NCI-H345 (cell line): ENCODE measurements at places on chromosomes 6 and 20.

GRCh38 chr6:161407115-161407514 is 133.3 kb upstream of the AGPAT4 start:
- DNase-seq: no peak

GRCh38 chr6:44430326-44430725 is 42.8 kb downstream of the CDC5L start:
- DNase-seq: no peak

- DNase-seq: peak; percentile 54
Observed at GRCh38 chr6:152948150-152948768, 34.6 kb downstream of the FBXO5 start.

GRCh38 chr6:140956571-140957369 is 1176.0 kb upstream of the GJE1 start:
- DNase-seq: peak; percentile 94

GRCh38 chr20:16263582-16263981 is 309.7 kb downstream of the KIF16B start:
- no peak for DNase-seq

- DNase-seq: no peak
Observed at GRCh38 chr6:15823838-15824414, 161.1 kb upstream of the DTNBP1 start.

DNA sequence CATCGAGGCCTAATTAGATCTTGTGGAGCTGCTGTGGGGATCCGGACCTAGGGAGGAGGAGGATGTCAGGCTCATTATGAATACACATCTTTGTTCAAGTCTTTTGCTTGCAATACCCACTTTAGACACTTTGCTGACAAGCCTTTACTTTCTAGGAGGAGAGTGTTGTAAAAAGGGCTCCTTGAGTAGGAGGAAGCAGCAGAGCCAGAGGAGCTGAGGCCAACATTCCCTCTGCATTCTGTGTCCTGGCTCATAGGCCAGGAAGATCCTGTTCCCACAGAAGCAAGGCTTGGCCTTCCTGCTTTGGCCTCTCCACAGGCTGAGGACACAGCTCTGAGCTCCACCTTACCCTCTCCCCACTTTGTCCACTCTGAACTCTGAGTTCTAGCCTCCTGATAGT is 67.1 kb downstream of the TPD52L1 start:
- DNase-seq: no peak

DNA sequence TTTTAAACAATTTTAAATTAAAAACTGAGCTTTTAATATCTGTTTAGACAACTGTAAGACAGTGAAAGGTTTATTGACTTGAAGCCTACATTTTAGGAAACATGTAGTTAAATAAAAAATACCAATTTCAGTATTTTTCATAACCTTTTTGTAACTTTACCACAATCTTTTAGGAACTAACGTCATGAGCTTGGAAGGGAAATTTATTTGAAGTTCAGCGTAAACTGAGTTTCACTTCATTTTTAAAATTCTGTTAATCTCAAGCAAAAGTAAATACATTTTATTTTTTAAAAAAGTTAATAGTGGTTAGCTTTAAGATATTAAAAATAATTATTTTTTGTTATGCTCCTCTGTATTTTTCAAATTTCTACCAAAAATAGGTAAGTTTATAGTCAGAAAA is 5.5 kb downstream of the CST7 start:
- DNase-seq: no peak

DNA sequence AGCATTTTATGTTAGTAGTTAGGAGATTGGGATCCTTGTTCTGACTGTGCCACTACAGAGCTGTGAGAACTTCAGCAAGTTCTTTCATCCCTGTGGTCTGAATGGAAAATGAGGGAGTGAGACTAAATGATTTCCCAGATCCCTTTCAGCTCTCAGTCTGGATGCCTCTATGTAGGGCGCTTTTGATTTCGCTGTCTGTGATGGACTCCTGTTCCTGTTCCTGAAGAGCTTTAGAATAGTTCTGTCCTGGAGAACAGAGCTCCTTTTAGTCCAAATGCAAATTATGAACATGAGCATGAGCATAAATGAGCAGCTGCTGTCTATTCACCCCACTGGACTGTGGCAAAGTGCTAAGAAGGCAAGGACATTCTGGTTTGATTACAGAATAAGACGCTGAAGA is 61.4 kb upstream of the NT5E start:
- no peak for DNase-seq

GRCh38 chr6:19382676-19383075 is 454.5 kb upstream of the ID4 start:
- peak; percentile 21 for DNase-seq

DNA sequence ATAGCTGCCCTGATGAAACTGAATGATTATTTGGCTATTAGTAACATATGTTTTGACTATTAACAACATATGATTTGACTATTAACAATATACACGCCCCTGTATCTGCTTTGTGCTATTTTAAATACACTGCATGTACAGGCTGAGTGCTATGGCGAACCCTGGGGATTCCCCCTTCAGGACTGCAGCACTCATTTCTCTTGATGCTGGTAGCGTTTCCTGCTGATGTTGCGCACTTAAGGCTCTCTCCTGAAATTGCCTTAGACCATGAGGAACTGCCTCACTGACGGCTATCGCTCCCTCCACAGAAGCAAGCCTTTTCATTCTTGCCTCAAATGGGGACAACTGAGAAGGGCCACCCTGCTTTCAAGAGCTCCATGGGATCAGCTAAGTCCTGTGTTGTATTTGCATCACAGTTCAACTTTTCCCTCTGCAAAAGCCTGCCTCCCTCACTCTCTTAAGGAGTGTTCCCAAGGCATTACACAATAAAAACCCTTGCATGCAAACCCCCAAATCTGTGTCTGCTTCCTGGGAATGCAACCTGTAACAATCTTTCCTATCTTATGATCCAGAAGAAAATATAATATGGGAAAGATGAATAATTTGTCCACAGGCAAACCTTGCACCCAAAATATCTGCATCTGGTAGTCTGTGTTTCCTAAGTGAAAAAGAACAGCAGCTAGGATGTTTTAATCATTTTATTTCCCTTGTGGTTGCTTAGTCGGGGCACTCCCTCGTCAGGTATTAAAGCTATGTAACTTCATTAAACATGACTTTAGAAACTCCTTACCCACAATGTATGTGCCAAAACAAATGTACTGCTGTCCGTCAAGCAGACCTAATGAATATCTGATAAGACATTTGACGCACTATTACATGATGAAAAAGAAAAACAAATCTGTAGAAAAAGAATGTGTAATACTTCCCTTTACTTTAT is 456.4 kb downstream of the COL12A1 start:
- no peak for DNase-seq

DNA sequence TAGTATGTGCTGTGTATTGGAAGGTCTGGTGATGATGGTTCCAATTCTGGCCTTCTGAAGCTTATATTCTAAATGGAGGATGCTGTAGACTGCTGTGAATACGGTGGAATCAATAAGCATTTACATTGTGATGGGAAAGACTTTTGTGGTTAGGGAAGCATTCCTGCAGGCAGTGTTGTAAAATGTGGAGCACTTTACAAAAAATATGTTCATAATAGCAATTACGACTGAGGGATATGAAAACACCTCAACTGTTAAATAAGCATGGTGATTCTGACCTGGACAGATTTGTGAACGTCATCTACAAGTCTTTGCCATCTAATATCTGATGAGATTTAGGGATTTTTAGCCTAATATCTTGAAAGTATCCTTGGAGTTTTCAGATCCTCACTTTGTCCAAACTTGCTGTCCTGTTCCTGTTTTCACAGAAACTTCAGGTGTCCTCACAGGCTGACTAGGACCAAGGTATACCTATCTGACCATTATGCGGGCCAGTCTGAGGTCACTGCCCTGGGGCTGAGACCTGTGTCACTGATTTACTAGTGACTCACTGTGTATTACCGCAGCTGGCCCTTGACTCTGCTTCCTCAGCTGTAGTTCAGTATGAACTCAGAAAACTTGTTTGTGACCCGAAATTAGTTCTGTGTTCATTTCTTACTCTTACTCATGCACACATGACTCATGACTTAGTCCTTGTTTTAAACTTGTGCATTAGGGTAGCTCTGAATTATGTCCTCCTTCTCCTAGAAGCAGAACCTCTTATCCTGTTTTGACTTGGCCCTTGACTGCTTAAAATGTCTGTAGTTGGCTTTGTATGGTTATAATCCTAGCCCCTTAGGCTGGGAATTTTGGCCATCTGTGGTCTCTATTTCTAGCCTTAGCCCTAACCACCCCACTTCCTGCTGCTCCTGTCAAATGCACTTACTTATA is 343.0 kb downstream of the CDKAL1 start:
- DNase-seq: no peak
